ENCODE measurements at places on chromosomes 7 and 10.
A peak's percentile ranks its signal among the peaks of the same experiment; 100 is the strongest.

GRCh38 chr7:34471844-34472243, 186.2 kb upstream of the NPSR1 start:
- DNase-seq = no peak
- H3K27ac ChIP-seq = no peak overlapping the region
- H3K4me1 ChIP-seq = no peaks in the 10 kb centered on the region

- DNase-seq = no peak
- H3K4me3 ChIP-seq = no peak overlapping the region
- no peaks in the 10 kb centered on the region for H3K36me3 ChIP-seq
- no peaks in the 10 kb centered on the region for H3K4me1 ChIP-seq
Measured at GRCh38 chr10:2852574-2853323, 214.6 kb upstream of the PFKP start.

DNA sequence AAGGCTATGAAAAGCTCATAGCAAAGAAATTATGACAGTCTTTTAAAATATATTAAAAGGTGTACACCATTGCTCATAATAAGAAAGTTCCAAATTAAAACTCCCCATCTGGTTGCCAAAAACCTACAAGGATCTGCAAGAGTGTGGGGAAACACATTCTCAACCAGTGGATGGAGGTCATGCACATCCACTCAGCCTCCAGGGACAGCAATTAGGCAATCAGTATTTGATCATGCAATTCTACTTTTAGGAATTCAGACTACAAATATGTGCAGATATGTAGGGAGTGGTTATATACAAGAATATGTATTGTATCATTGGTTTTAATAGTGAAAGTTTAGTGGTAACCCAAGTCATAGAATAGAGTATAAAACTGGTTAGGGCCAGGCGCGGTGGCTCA, 157.8 kb downstream of the FGFR2 start:
- DNase-seq = no peak
- H3K27ac ChIP-seq = no peak overlapping the region
- H3K4me3 ChIP-seq = no peak overlapping the region
- H3K36me3 ChIP-seq = no peaks in the 10 kb centered on the region
- H3K27me3 ChIP-seq = no peaks in the 10 kb centered on the region

- peaks cover 5% of the 10 kb centered on the region for H3K36me3 ChIP-seq
- no peak overlapping the region for H3K27ac ChIP-seq
- no peak overlapping the region for H3K4me3 ChIP-seq
- no peak for DNase-seq
- no peaks in the 10 kb centered on the region for H3K27me3 ChIP-seq
- peaks cover 7% of the 10 kb centered on the region for H3K4me1 ChIP-seq
Measured at GRCh38 chr7:80184693-80185092, 50.1 kb downstream of the GNAI1 start.

GRCh38 chr10:21191512-21191911, 294.4 kb upstream of the NEBL start:
- H3K4me1 ChIP-seq = peaks cover 21% of the 10 kb centered on the region
- peak overlapping the region; percentile 71 for H3K27ac ChIP-seq
- DNase-seq = no peak
- no peaks in the 10 kb centered on the region for H3K27me3 ChIP-seq

GRCh38 chr7:146764458-146764857, 647.9 kb downstream of the CNTNAP2 start:
- no peak overlapping the region for H3K4me3 ChIP-seq
- no peak for DNase-seq
- H3K27me3 ChIP-seq = no peaks in the 10 kb centered on the region
- H3K27ac ChIP-seq = no peak overlapping the region

DNA sequence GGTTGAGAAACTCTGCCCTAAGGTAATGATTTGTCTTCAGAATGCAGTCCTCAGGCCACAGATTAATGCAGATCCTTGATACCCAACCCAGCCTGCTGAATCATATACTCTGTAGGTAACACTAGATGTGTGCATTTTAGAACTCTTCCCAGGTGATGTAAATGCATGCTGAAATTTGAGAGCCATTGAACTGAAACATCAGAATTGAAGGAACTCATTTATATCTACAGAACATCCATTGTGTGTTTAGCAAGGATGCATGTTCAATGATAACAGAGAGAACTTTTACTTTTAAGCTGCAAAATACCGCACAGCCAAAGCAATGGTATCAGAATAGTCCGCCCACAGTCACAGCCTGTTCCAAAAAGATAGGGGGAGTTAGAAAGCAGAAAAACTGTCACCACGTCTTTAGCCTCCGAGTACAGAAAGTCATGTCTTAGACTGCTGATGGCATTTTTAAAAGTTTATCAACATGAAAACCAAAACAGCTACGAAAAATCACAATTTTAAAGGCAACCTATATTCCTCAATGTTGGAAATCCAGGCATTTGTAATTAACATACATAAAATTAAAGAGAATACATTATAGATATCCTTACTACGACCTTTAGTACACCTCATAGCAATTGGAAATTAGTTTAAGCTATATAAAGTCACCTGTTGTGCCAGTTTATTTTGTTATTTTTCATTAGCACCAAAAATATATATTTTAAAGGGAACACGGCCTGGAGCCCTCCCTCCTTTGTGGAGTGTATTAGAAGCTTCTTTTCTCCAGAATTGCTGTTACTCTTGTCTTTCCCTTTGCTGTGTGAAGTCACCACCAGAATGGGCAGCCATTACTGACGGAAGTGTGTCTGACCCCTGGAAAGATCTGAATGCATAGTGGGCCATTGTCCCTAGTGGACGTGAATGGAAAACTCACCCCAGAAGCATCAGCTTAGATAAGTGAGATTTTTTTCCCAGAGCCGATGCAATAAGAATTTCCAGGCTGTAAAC, 65.8 kb upstream of the PRKAR2B start:
- no peak for DNase-seq
- no peak overlapping the region for H3K27ac ChIP-seq
- H3K27me3 ChIP-seq = no peaks in the 10 kb centered on the region
- no peaks in the 10 kb centered on the region for H3K36me3 ChIP-seq
- no peak overlapping the region for H3K4me3 ChIP-seq

GRCh38 chr7:149727053-149727898, 46.1 kb downstream of the ZNF467 start:
- H3K27me3 ChIP-seq = no peaks in the 10 kb centered on the region
- H3K4me3 ChIP-seq = no peak overlapping the region
- H3K36me3 ChIP-seq = peaks cover 11% of the 10 kb centered on the region
- no peaks in the 10 kb centered on the region for H3K4me1 ChIP-seq
- DNase-seq = no peak
- no peak overlapping the region for H3K27ac ChIP-seq

GRCh38 chr10:101485681-101486554, 102.1 kb downstream of the POLL start:
- H3K4me3 ChIP-seq = peak overlapping the region; percentile 46
- H3K27ac ChIP-seq = no peak overlapping the region
- peaks cover 12% of the 10 kb centered on the region for H3K36me3 ChIP-seq

- no peak overlapping the region for H3K27ac ChIP-seq
- peaks cover 9% of the 10 kb centered on the region for H3K4me1 ChIP-seq
- H3K36me3 ChIP-seq = no peaks in the 10 kb centered on the region
- DNase-seq = no peak
- no peak overlapping the region for H3K4me3 ChIP-seq
- no peaks in the 10 kb centered on the region for H3K27me3 ChIP-seq
Measured at GRCh38 chr10:106935978-106936451, 228.5 kb downstream of the SORCS1 start.

- H3K27me3 ChIP-seq = no peaks in the 10 kb centered on the region
- H3K27ac ChIP-seq = no peak overlapping the region
- H3K4me3 ChIP-seq = no peak overlapping the region
- peaks cover 4% of the 10 kb centered on the region for H3K4me1 ChIP-seq
- DNase-seq = no peak
Measured at GRCh38 chr7:105718511-105718925, 137.2 kb upstream of the EFCAB10 start.

DNA sequence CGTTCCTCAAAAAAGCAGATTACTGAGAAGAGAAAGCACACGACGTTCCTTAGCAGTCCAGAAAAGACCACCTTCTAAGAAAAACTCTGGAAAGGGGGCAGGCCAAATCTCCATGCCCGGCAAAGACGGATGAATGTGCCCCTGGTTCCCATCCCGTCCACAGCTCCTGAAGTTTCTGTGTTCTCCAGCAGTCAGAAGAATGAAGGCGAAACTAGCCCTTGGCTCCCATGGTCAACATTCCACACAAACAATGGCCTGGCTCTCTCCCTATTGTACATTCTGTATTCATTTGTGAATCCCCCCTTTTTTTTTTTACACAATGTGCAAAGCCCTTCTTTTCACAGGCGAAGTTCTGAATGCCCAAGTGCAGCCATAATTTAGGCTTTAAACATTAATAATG, 5.3 kb downstream of the CTBP2 start:
- H3K4me3 ChIP-seq = peak overlapping the region; percentile 35
- peak overlapping the region; percentile 90 for H3K27ac ChIP-seq
- H3K27me3 ChIP-seq = no peaks in the 10 kb centered on the region
- DNase-seq = no peak
- peaks cover 69% of the 10 kb centered on the region for H3K4me1 ChIP-seq
- H3K36me3 ChIP-seq = no peaks in the 10 kb centered on the region

- no peak for DNase-seq
- H3K27ac ChIP-seq = no peak overlapping the region
- H3K36me3 ChIP-seq = no peaks in the 10 kb centered on the region
- peaks cover 23% of the 10 kb centered on the region for H3K27me3 ChIP-seq
Measured at GRCh38 chr7:144437370-144438191, 34.1 kb upstream of the NOBOX start.

GRCh38 chr7:20542594-20542993, 72.9 kb upstream of the ABCB5 start:
- H3K4me1 ChIP-seq = peaks cover 11% of the 10 kb centered on the region
- H3K27ac ChIP-seq = no peak overlapping the region
- peaks cover 5% of the 10 kb centered on the region for H3K36me3 ChIP-seq
- H3K27me3 ChIP-seq = no peaks in the 10 kb centered on the region
- H3K4me3 ChIP-seq = no peak overlapping the region
- DNase-seq = no peak

- H3K27ac ChIP-seq = no peak overlapping the region
- H3K27me3 ChIP-seq = no peaks in the 10 kb centered on the region
- no peaks in the 10 kb centered on the region for H3K4me1 ChIP-seq
- DNase-seq = no peak
Measured at GRCh38 chr7:66452165-66452564, 176.5 kb upstream of the KCTD7 start.

GRCh38 chr7:97075928-97076327, 41.6 kb upstream of the SDHAF3 start:
- no peak overlapping the region for H3K27ac ChIP-seq
- no peak for DNase-seq
- no peaks in the 10 kb centered on the region for H3K4me1 ChIP-seq
- H3K27me3 ChIP-seq = peaks cover 30% of the 10 kb centered on the region

GRCh38 chr7:154587792-154588191, 415.1 kb downstream of the PAXIP1 start:
- H3K4me1 ChIP-seq = no peaks in the 10 kb centered on the region
- no peak for DNase-seq

GRCh38 chr7:151076863-151077704, 3.5 kb downstream of the FASTK start:
- no peaks in the 10 kb centered on the region for H3K27me3 ChIP-seq
- no peak overlapping the region for H3K27ac ChIP-seq
- DNase-seq = no peak
- peaks cover 15% of the 10 kb centered on the region for H3K36me3 ChIP-seq

- H3K27me3 ChIP-seq = no peaks in the 10 kb centered on the region
- H3K36me3 ChIP-seq = peaks cover 8% of the 10 kb centered on the region
- H3K27ac ChIP-seq = no peak overlapping the region
- no peak for DNase-seq
- H3K4me1 ChIP-seq = peaks cover 25% of the 10 kb centered on the region
Measured at GRCh38 chr7:121397361-121397760, 1.3 kb upstream of the FAM3C start.

GRCh38 chr7:126589068-126589684, 663.6 kb downstream of the GRM8 start:
- no peaks in the 10 kb centered on the region for H3K27me3 ChIP-seq
- no peaks in the 10 kb centered on the region for H3K4me1 ChIP-seq
- H3K4me3 ChIP-seq = no peak overlapping the region
- no peak for DNase-seq

DNA sequence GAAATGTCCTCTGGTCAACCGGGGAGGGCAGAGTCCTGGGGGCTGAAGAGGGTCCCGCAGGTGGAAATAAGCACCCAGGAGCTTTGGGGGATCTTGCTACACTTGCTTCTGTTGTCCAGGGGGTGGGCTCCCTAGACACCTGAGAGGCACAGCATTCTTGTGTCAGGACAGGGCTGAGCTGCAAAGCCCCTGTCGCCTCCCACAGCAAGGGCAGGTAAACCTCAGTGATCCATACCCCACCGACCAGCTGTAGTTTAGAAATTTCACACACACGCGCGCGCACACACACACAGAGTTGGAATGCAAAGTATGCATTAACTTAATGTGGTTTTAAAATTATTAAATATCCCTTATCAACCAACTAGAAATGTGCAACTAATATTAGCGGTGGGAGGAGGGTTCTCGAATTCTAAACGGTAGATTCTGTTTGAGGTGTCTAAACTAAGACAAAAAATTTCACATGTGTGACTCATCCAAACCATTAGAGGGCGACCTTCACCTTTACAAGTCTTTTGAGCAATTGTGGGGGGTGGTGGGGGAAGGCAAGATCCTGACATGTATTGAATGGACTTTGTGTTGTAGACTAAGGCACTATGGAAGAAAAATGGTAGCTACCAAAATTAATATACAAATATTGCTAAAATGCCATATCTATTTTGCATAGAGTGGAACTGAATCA, 34.3 kb upstream of the PTF1A start:
- peaks cover 71% of the 10 kb centered on the region for H3K27me3 ChIP-seq
- no peak overlapping the region for H3K27ac ChIP-seq
- peaks cover 6% of the 10 kb centered on the region for H3K4me1 ChIP-seq
- DNase-seq = no peak
- H3K4me3 ChIP-seq = no peak overlapping the region

GRCh38 chr10:114990991-114991390, 53.0 kb downstream of the TRUB1 start:
- no peaks in the 10 kb centered on the region for H3K27me3 ChIP-seq
- no peak overlapping the region for H3K27ac ChIP-seq
- DNase-seq = no peak
- peaks cover 7% of the 10 kb centered on the region for H3K4me1 ChIP-seq

- H3K27ac ChIP-seq = no peak overlapping the region
- no peak overlapping the region for H3K4me3 ChIP-seq
- DNase-seq = no peak
- no peaks in the 10 kb centered on the region for H3K27me3 ChIP-seq
Measured at GRCh38 chr10:71302874-71303568, 16.0 kb upstream of the SLC29A3 start.

DNA sequence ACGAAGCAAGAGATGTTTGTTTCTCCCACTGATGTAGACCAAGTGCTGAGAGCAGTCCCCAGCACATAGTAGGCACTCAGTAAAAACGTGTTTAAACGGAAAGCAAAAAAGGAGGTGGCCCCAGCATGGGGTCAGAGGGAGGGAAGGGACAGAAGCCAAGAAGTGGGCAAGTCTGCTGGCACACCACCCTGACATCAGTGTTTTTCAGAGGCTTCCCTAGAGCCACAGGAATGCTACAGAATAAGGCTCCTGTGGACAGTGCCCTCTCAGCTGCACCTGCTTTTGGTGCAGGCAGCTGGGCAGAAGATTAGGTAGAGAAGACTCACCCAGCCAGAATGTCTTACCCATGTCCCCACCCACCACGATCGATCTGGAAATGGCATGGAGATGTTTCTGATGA, 8.3 kb upstream of the ANKRD1 start:
- no peak for DNase-seq
- peak overlapping the region; percentile 96 for H3K27ac ChIP-seq
- H3K27me3 ChIP-seq = no peaks in the 10 kb centered on the region
- no peaks in the 10 kb centered on the region for H3K36me3 ChIP-seq
- no peak overlapping the region for H3K4me3 ChIP-seq

- H3K4me1 ChIP-seq = peaks cover 1% of the 10 kb centered on the region
- no peaks in the 10 kb centered on the region for H3K36me3 ChIP-seq
- no peak for DNase-seq
- H3K27ac ChIP-seq = no peak overlapping the region
Measured at GRCh38 chr7:88455696-88456095, 149.0 kb upstream of the STEAP4 start.
